ENCODE measurements at places on chromosomes 7 and 10.

DNA sequence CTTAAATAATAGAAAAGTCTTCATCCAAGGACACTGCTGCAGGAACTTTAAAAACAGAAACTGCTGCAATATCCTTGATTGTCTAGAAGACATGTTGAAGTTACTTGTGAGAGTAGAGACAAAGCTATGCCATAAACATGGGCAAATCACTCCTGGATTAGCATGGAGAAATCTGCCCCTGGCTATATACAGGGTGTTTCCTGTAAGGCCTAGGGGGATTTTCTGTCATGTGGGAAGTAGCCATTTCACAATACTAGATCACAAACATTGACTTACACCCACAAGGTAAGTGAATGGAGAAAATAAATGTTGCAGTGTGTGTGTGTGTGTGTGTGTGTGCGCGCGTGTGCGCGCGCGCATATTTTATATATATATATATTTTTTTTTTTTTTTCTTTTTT, 35.2 kb upstream of the PDK4 start:
- no peak for DNase-seq

DNA sequence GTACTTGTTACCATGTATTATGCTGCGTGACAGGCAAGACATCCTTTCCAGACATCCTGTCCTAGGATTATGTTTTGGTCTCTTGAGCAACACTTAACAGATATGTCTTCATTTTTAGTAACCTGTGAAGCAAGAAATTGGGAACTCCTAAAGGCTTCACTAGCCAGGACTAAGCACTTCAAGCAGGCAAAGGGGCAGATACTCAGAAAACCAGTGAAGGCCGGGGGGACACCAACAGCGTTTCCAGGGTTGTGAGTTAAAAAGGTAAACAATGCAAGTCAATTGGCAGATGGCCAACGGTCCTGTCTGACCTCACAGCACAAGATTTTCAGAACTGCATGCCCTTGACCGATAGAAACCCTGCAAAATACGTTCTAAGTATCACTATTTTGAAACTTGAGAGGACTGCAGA, 77.6 kb upstream of the SFMBT2 start:
- DNase-seq: no peak

DNA sequence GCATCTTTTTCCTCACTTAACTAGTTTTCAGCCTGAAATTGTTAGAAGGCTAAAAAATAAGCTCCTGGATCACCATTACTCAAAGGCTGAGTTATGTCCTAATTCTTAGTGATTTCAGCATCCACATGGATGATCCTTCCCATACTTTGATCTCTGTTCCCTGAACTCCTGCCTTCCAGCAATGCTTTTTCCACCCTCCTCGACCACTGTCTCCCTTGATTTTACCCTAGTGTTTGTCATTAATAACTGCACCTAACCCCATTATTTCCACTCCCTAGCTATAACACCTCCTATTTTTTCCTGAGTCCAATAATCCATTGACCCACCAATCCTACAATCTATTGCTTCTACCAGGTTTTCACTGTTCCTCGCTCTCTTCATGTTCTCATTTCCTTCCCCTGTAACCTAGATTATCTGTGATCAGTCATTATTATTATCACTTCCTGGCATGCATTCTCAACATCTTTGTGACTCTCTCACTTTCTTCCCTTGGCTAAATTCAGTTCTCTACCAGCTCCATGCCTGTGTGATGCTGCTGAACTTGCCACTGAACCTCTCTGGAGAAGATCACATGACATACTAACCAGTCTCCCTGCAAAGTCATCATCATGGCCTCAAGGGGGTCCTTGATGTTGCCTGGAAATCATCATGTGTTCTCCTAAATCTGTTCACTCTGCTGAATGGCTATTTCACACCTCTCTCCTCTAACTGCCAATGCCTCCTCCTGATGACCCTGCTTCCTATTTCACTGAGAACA, 6.5 kb upstream of the CALU start:
- no peak for DNase-seq

GRCh38 chr10:103600325-103600724, 106.8 kb downstream of the NEURL1 start:
- no peak for DNase-seq

GRCh38 chr7:142615508-142615907, 133.8 kb upstream of the PRSS1 start:
- no peak for DNase-seq

DNA sequence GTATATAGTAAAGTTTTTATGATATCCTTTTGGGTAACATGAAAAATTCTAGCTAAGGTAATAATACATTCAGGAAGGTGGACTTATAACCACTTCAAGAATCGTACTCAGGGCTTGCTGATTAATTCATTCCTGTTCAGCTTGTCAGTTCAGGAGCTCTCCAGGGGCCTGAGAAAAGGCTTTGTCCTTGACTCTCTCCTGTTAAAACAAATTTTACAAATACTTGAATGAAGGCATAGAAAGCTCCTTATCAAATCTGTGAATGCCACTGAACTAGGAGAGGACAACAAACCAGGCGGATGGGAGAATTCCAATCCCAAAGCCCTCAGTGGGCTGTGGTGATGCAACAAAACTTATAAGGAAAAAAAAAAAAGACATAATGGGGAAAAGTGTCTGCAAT, 354.5 kb upstream of the ZMIZ1 start:
- no peak for DNase-seq

DNA sequence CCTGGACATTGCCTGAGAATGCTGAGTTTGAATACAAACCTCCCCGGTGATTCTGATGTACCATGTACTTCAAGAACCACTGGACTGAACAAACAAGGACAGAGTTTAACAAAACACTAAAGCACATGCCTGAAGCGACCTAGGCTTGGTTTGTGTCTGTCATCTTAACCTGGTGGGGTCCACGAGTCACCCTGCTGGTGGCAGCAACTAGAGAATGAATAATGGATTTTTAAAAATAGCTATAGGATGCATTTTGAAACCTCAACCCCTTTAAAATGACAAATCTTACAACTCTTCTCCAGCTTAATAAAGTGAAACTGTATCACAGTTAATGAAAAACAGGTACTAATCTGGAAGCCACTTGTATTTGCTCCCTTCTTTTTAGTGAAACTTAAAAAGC, 25.2 kb downstream of the CDHR3 start:
- DNase-seq: no peak

Data from activated gamma-delta T cell (primary cell).